ENCODE measurements at places on chromosomes 4 and X.

DNA sequence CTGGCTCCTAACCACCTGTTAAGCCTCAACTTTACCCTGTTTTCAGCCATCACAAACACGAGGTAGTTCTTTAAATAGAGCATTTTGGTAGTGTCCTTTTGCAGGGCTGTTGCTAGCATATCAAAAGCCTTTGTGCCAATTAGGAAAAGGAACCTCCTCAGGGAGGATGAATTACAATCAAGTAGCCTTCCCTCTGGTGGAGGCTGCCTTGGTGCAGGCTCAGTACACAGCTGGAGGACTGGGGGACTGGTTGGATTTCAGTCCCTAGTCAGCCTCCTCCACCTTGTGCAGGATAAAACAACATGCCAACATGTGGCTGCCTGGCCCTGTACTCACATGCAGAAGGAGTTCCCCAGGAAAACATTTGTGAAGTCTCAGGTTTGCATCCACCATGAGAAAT lies 53.1 kb downstream of the RASGEF1B start:
- DNase-seq, result no peak

GRCh38 chrX:13996650-13997049 lies 33.0 kb downstream of the GEMIN8 start:
- DNase-seq, result no peak

- DNase-seq, result no peak
Measured at GRCh38 chr4:113958766-113959538, 20.5 kb downstream of the ARSJ start.

DNA sequence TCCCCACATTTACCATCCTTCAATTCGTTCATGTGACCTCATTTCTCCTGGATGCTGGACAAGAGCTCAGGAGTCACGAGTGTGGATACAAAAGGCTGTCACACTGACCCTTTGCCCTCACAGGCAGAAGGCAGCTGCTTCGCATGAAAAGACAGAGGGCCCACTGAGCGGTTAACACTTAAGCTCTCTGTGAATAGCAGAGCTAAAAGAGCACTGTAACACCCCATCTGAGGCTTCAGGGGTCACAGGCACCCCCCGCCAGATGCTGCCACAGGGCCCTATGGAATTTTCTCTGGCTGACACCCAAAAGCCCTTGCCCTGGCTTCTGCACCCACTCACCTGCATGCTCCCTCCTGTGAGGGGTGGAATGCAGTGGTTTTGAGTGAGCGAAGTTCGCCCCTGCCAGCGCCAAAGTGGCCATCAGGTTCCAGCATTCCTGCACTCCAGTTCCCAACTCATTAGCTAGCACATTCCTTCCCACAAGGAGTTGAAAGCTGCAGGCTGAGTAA lies 360.9 kb downstream of the PPP3CA start:
- DNase-seq, result no peak

- DNase-seq, result no peak
Measured at GRCh38 chr4:40299811-40300292, 35.3 kb upstream of the CHRNA9 start.

DNA sequence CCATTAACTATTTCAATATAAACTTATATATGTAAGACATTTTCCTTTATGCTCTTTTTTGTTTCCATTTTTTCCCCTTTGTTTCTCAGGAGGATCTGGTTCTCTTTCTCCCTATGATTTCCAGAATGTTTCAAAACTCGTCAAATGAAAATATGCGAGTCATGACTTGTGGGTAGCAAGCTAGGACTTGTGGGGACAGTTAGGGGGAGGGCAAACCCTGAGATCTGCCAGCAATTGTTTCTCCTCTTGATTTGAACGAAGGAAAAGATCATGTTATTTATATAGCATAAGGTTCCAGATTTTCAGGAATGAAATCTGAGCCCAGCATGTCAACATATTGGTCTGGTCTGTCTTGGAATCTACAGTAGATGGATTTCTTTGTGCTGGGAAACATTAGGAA lies 28.9 kb upstream of the GPC4 start:
- no peak for DNase-seq

- no peak for DNase-seq
Measured at GRCh38 chr4:176545872-176546271, 226.1 kb downstream of the SPCS3 start.

DNA sequence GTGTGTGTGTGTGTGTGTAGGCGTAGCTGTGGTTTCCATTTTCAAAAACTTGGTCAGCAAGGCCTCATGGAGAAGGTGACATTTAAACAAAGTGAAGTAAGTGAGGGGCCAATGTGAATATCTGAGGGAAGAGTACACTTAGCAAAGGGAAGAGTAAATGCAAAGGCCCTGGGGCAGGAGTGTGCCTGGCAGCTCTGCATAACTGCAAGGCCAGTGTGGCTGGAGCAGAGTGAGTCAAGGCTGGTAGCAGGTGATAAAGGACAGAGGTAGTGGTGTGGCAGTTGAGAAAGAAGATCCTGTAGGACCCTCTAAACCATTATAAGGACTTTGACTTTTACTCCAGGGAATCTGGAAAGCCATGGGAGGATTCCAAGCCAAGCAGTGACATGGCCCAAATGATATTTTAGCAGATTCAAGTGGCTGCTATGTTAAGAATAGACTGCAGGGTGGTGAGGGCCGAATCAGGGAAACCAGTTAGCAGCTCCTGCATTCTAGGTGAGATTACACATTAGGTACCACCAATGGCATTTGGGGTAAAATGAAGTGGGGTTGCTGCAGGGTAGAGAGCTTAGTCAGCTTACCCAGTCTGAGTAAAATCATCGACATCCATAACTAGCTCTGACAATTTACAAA lies 5.9 kb upstream of the TBC1D1 start:
- DNase-seq, result no peak

DNA sequence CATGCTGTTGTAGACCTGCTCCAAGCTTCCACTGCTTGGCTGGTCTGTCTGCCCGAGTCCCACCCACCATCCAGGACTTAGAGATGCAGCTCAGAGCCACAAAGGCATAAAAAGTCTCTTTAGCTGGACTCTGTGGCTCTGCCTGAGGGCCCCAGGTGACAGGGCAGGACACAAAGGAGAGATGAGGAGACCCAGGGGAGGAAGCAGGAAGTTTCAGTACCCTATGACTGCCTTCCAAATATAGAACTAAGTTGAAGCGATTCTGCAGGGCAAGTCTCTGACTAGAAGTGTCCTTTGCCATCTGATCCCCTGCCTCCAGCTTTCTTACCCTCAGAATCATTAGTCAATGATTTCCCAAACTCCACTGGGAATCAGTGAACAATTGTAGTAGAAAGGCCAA lies 11.2 kb upstream of the CXCR3 start:
- no peak for DNase-seq

DNA sequence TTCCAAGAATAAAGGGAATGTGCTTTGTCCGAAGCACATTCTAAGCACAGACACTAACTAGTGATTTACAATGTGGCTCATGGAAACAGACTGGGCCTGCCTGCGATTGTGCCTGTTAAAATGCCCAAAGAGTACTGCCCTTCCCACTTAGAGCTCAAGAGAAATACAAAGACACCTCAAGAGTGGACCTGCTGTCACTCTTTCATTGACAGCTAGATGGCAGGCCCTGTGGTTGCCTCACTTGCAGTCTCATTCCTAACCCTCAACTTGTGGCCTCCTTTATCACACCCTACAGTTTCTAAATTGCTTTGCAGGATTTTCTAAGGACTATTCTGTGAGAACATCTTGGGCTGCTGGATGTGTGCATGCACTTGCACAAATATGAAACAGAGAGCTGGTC lies 331.0 kb upstream of the EMCN start:
- peak; percentile 12 for DNase-seq

DNA sequence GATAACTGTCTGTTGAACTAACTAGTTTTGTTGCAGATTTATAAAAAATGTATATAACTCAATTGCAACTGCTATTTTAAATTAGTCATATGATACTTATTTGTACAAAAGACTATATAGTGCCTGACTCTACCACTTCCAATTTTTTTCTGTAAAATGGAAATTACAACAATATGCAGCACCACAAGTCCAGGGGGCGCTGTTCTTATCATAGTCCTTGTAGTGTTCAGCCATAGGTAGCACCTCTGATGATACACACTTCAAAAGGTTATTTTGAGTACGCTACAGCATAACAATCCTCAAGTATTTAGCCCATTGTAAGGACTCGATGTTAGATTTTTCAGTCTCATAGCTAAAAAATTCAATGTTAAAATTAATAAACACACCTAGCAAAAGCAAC lies 174.9 kb downstream of the CORIN start:
- DNase-seq, result no peak

DNA sequence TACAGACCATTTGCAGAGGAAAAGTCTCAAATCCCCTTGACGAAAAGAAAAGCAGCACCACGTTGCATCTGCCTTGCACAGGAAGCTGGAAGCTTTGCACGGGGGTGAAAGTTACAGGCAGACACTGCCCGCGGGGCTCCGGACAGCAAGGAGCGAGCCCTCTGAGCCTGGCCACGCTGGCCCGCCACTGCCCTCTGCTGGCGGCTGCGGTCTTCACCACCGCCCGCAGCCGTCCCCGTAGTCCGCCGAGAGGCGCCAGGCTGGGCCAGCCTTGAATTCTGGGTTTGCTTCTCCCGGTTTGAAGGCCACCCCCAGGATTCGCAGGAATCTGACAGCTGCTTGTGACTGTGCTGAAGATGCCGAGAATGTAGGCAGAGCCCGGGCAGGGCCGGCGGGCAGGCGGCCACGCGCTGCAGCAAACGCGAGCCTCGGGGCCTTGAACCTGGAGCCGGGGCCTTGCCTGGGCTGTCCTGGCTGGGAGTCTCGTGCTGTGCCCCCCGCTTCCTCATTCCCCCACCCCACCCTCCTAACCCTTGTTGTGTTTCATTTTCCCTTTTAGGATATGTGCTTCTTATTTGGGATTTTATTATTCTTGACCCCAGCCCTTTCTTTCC lies 49.2 kb downstream of the ENPP6 start:
- no peak for DNase-seq

- DNase-seq, result no peak
Measured at GRCh38 chr4:1795299-1796195, 2.5 kb downstream of the FGFR3 start.

DNA sequence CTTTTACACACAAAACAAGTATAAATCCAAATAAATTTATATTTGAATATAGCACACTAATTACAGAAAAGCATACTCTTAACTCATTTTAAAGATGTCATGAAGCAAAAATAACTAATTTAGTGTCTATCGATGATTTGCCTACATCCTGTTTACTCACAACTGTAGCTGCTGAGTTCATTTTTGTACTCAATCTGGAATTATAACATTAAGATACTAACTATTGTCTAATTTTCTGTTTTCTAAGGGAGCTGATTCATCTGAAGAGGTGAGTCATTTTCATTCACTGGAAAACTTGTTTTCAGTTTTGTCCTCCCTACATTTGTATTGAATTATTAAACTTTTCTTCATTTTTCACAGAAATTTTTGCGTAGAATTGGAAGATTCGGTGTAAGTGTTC lies 3.7 kb downstream of the STATH start:
- DNase-seq, result no peak

DNA sequence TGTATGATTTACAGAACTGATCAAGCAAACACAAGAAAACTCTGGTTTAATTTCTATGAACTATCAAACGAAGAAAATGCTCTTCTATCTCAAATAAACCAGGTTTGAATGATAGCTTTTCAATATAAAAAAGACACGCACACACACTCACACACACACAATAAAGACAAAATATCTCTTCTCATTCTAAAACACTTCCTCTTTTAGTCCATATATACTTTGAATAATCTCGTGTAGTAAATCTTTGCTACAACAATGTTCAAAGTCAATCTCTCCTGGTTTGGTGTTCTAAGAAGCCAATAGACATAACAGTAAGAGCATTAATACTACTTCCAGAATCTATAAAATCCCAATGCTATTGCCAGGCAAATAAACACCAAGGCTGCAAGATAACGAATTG lies 13.3 kb downstream of the CXCL2 start:
- DNase-seq, result no peak

GRCh38 chr4:185945252-185945651 lies 123.7 kb upstream of the TLR3 start:
- no peak for DNase-seq

DNA sequence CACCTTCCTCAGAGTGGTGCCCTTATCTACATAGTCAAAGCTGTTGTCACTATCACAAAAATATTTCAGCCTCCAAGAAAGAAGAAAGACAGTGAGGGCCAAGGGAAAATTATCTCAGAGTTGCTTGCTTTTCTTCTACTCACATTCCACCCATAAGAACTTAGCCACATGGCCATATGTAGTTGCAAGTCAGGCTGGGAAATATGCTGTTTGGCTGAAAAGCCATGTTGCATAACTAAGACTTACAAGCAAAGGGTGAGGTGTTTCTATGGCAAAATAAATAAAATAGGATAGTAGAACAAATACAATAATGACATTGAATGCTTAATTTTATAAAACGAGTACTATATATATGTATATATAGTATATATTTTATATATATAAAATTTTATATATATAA lies 365.9 kb upstream of the PABPC4L start:
- DNase-seq, result no peak

Measured in GM12864 (cell line).